ENCODE measurements at places on chromosomes 2 and 18.

GRCh38 chr2:235719146-235719942 lies 225.5 kb downstream of the AGAP1 start:
- DNase-seq, result no peak

- DNase-seq, result no peak
These were observed 1.3 kb downstream of the GAL3ST2 start for GRCh38 chr2:241777686-241778627.

DNA sequence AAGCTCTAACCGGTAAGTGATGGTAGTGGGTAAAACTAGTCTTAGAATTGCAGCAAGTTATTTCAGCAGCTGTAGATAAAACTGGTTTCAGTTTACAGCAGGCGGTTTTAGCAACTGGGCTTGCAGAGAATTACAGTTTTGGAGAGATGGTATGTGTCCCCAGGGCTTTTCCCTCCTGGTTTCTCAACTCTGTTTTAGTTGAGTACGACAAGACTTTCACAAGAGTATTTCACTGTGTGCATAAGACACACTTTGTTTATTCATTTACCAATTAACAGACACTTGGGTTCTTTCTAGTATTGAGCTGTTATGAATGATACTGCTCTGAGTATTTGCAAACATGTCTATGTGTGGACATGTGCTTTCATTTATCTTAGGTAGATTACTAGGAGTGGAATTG lies 65.6 kb upstream of the RFX8 start:
- no peak for DNase-seq

DNA sequence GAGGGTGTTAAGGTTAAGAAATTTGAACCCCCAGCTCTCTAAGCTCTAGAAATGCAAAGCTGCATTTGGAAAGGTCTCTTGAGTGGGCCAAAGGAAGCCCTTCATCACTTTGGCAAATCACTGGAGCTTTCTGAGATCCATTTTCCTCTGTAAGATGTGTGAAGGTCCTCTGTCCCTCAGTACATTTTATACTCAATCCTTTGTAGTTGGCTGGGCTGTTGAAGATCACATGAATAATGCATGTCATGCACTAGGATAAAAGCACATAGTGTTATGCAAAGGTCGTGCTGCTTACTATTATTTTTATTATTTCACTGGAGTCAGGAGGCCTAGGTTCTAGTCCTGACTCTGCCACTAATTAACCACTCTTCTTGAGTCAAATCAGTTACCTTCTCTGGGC lies 124.9 kb downstream of the FSHR start:
- DNase-seq, result no peak

- no peak for DNase-seq
These were observed 9.3 kb upstream of the TSN start for GRCh38 chr2:121746071-121746578.

DNA sequence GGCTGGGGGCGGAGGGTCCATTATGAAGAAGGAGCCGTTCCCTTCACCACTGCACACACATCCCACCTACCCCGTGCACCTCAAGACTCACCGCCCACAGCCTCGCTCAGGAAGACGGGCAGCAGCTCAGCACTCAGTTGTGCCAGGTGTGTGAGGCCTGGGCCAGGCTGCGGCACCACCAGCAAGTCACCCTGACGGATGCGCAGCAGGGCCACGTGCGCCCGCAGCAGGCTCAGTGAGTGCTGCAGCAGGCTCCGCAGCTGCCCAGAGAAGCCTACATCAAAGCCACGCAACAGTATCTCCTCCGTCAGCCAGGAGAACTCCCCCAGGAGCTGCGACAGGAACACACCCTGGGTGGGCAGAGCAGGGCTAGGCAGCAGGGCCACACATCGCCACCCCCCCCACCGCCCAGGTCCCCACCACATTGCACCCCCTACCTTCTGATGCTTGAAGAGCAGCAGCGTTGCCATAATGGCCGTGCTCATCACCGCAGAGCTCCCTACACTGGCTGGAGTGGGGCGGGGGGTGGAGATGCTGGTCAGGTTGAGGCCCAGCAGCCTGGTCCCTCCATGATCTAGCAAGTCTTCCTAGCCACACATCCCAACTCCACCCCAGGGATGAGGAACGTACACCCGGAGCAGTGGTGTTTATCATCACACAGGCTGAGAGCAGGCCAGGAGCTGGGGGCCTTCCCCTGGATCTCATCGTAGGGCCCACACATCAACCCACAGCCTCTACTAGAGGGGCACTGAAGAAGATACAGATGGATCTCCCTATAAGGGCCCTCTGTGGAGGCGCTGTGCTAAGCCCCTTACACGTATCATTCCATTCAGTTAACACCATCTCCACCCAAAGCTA lies 10.2 kb downstream of the GPAT2 start:
- no peak for DNase-seq

All from stimulated activated CD8-positive, alpha-beta memory T cell treated with anti-CD3 and anti-CD28 coated beads, Interleukin-12 subunit alpha, Interleukin-12 subunit beta, amount 100 ng/mL, for 1 hour (primary cell).